ENCODE measurements at places on chromosomes 2 and 18. TPM values are rescaled to one million over a fixed set of nuclear protein-coding genes. Genes with fewer than 3 reads are reported as not detected.

- H3K4me1 ChIP-seq: peaks cover 5% of the 10 kb centered on the region
- DNase-seq: no peak
- H3K27me3 ChIP-seq: no peaks in the 10 kb centered on the region
- no peak overlapping the region for H3K27ac ChIP-seq
Measured at GRCh38 chr2:107063228-107063627, 177.3 kb upstream of the ST6GAL2 start.

Gene ZNF521
- total RNA-seq: 16.8 TPM

GRCh38 chr2:238847841-238848690, at the start of gene TWIST2:
TWIST2 (plus strand) TSS chr2:238848085; CDS start chr2:238848216, 131 bp downstream.
- peak within 1 kb of the TSS; percentile 39 for H3K4me3 ChIP-seq
- H3K4me1 ChIP-seq: peaks cover 8% of the 10 kb centered on the region
- H3K36me3 ChIP-seq: no peaks in the 10 kb centered on the region
- no peak within 1 kb of the TSS for H3K27ac ChIP-seq
- peak; percentile 74 for DNase-seq

Gene BMP10
- total RNA-seq: not detected

- H3K27ac ChIP-seq: no peak overlapping the region
- no peaks in the 10 kb centered on the region for H3K27me3 ChIP-seq
- H3K4me3 ChIP-seq: no peak overlapping the region
- H3K4me1 ChIP-seq: no peaks in the 10 kb centered on the region
Measured at GRCh38 chr2:241228081-241228859, 39.8 kb downstream of the ANO7 start.

DNA sequence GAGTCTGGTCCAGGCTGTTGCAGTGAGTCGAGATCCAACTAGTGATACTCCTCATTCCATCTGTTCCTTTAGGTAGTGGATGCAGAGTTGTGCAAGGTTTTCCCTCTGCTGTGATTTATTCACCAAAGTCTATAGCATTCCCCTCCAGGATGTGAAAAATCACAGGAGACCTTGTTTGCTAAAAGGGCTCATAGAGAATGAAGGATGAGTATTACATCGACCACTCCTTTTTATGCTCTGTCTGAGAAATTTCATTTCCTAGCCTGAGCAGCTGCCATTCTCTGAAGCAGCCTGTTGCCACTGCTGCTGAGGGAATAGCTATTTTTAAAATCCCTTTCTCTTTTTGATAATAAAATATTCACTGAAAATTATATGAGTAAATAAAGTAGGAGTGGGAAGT, 134.1 kb upstream of the LRRTM1 start:
- no peak for DNase-seq
- H3K4me1 ChIP-seq: no peaks in the 10 kb centered on the region
- H3K27ac ChIP-seq: no peak overlapping the region
- no peaks in the 10 kb centered on the region for H3K36me3 ChIP-seq

DNA sequence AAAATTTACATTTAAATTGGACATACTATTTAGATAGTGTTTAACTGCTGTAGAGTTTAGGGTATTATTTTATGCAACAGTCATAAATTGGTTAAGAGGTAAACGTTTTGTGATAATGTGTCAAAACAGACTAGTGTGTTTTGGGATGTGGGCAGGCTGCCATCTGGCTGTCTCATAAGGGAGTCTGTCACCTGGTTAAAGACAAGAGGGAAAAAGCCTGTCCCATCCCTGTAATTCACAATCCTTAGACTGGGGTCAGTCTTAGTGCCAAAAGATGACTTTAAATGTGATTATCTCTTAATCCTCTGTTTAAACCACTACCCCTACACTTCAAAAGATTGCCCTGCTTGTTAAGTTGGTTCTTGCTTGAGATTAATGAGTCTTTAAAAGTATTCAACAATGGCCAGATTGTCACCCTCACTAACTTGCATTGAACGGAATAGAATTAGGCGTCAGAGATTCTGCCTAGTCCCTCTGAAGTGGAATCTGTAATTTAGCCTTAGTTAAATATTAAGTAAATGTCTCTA, 59.2 kb downstream of the SGPP2 start:
- H3K27me3 ChIP-seq: peaks cover 3% of the 10 kb centered on the region
- no peak for DNase-seq
- H3K27ac ChIP-seq: no peak overlapping the region

Gene REEP1
- total RNA-seq: 1.5 TPM

DNA sequence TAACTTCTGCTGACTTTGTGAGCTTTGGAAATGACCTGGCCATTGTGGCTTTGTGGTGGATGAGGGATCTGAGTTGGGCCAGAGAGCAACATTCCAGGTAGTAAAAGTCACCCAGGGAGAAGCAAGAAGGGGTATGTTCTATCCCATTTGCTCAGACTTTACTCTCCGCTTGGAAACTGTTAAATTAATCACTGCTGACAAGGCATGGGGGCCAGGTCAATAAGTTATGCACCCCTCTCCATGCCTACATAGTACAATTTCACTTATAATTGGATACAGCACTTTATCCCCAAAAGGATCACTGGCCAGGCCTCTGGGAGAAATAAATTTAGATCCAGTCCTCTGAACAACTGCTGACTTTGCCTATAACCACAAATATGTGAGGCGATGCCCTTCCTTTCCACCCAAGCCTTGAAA, 92.1 kb downstream of the RPRM start:
- H3K4me3 ChIP-seq: no peak overlapping the region
- H3K27ac ChIP-seq: no peak overlapping the region
- peaks cover 6% of the 10 kb centered on the region for H3K4me1 ChIP-seq
- H3K36me3 ChIP-seq: no peaks in the 10 kb centered on the region
- DNase-seq: no peak

GRCh38 chr2:136291871-136292270, 173.9 kb upstream of the CXCR4 start:
- no peak overlapping the region for H3K27ac ChIP-seq
- H3K4me1 ChIP-seq: no peaks in the 10 kb centered on the region
- no peak overlapping the region for H3K4me3 ChIP-seq
- no peak for DNase-seq

Gene NEU2
- not detected for total RNA-seq

- no peaks in the 10 kb centered on the region for H3K36me3 ChIP-seq
- H3K27ac ChIP-seq: no peak overlapping the region
- H3K4me3 ChIP-seq: no peak overlapping the region
- H3K4me1 ChIP-seq: no peaks in the 10 kb centered on the region
- H3K27me3 ChIP-seq: no peaks in the 10 kb centered on the region
Measured at GRCh38 chr18:79507546-79508480, 112.1 kb downstream of the NFATC1 start.

Gene MAL
- not detected for total RNA-seq

Gene ANKRD30BL
- not detected for total RNA-seq

Gene GLI2
- 46.9 TPM for total RNA-seq

Gene PSD4
- 1.3 TPM for total RNA-seq

GRCh38 chr2:240432430-240432819, 3.0 kb upstream of the GPC1 start:
- no peak overlapping the region for H3K27ac ChIP-seq
- peak; percentile 22 for DNase-seq
- H3K27me3 ChIP-seq: peaks cover 11% of the 10 kb centered on the region
- no peaks in the 10 kb centered on the region for H3K4me1 ChIP-seq
- H3K4me3 ChIP-seq: no peak overlapping the region

DNA sequence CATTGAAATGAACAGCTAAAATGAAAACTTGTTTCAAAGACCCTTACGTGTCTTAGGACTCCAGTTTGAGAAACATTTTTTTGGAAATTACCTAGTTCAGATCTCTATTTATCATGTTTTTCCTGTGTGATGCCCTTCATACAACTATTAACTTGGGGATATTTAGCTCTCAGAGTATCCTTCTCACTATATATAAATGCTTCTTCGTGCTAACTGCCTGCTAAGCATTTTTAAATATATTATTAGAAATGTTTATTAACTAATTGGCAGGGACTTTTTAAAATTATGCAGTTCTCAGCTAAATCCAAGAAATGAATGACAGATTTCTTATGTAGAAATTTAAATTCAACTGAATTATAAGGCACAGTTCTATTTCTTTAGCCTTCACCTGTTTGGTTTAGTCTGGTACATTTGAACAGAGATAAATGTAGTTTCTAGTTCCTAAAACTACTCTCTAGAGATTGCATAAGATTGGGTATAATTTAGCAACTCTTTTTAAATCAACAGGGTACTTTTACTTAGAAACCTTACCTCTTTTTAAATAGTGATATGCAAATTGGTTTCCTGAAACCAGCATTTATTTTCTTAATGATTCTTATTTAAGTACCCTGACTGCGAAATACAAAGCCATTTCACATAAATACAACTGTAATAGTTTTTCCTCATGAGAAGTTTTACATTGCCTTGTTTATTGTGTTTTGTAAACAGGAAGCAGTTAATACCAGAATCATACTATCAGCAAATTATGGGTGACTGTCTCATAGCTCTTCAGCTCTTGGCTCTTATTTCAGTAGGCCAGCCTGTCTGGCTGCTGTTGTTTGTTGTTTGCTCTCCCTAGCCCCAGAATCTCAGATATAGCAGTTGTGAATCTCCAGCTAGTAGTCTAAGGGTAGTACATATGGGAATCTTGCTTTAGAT, 140.7 kb downstream of the PTRHD1 start:
- no peak overlapping the region for H3K27ac ChIP-seq
- no peak for DNase-seq
- no peak overlapping the region for H3K4me3 ChIP-seq
- H3K27me3 ChIP-seq: no peaks in the 10 kb centered on the region
- H3K4me1 ChIP-seq: no peaks in the 10 kb centered on the region
- H3K36me3 ChIP-seq: no peaks in the 10 kb centered on the region

- no peaks in the 10 kb centered on the region for H3K36me3 ChIP-seq
- peaks cover 21% of the 10 kb centered on the region for H3K4me1 ChIP-seq
- DNase-seq: peak; percentile 88
- peaks cover 57% of the 10 kb centered on the region for H3K27me3 ChIP-seq
Measured at GRCh38 chr2:120436885-120437603, 91.1 kb downstream of the INHBB start.

- H3K4me3 ChIP-seq: no peak overlapping the region
- H3K27ac ChIP-seq: no peak overlapping the region
- H3K4me1 ChIP-seq: 0 out of 2 replicates have a peak, but pooled peaks cover 4% of the 10 kb centered on the region
- H3K27me3 ChIP-seq: no peaks in the 10 kb centered on the region
- DNase-seq: no peak
- no peaks in the 10 kb centered on the region for H3K36me3 ChIP-seq
Measured at GRCh38 chr2:36672199-36672598, 24.3 kb upstream of the VIT start.

DNA sequence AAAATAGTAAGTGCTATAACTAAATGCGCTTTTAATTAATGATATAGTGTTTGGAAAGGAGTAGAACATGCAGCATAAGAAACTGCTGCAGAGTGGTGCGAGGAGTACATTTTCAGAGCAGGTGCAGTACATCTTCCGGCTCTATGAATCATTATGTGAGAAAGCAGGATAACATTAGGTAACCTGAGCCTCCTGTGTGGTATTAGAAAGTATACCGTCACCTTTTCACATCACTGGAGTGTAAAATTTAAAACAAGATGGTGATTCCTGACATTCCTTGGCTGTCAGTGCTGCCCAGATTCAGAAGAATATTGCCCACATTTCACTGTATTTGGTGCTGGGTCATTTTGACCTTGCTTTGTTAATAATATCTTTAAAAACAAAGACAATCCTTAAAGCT, 7.8 kb upstream of the DYNC2LI1 start:
- H3K27me3 ChIP-seq: no peaks in the 10 kb centered on the region
- DNase-seq: no peak
- no peaks in the 10 kb centered on the region for H3K36me3 ChIP-seq
- H3K4me3 ChIP-seq: no peak overlapping the region

- DNase-seq: no peak
- no peaks in the 10 kb centered on the region for H3K27me3 ChIP-seq
- H3K36me3 ChIP-seq: no peaks in the 10 kb centered on the region
- H3K4me3 ChIP-seq: no peak overlapping the region
- H3K4me1 ChIP-seq: no peaks in the 10 kb centered on the region
- no peak overlapping the region for H3K27ac ChIP-seq
Measured at GRCh38 chr18:3211236-3211992, 8.4 kb downstream of the MYOM1 start.

- H3K4me3 ChIP-seq: no peak overlapping the region
- H3K27ac ChIP-seq: no peak overlapping the region
- no peaks in the 10 kb centered on the region for H3K36me3 ChIP-seq
- no peak for DNase-seq
- no peaks in the 10 kb centered on the region for H3K27me3 ChIP-seq
- no peaks in the 10 kb centered on the region for H3K4me1 ChIP-seq
Measured at GRCh38 chr2:108982259-108982679, 6.8 kb downstream of the EDAR start.

GRCh38 chr18:51399491-51400122, 202.1 kb upstream of the MEX3C start:
- no peaks in the 10 kb centered on the region for H3K36me3 ChIP-seq
- H3K4me3 ChIP-seq: no peak overlapping the region
- H3K27ac ChIP-seq: no peak overlapping the region
- no peak for DNase-seq

GRCh38 chr2:19898592-19899329, 3.0 kb downstream of the TTC32 start:
- DNase-seq: no peak
- H3K4me1 ChIP-seq: 0 out of 2 replicates have a peak, but pooled peaks cover 3% of the 10 kb centered on the region
- no peaks in the 10 kb centered on the region for H3K36me3 ChIP-seq
- H3K27me3 ChIP-seq: no peaks in the 10 kb centered on the region
- no peak overlapping the region for H3K4me3 ChIP-seq

Gene GFPT1
- 76.2 TPM for total RNA-seq

Gene EPAS1
- total RNA-seq: 3.7 TPM

Gene C2orf66
- total RNA-seq: not detected

Gene MYO5B
- 6.9 TPM for total RNA-seq

- peaks cover 2% of the 10 kb centered on the region for H3K4me1 ChIP-seq
- H3K27me3 ChIP-seq: no peaks in the 10 kb centered on the region
- H3K4me3 ChIP-seq: no peak overlapping the region
- DNase-seq: no peak
- H3K27ac ChIP-seq: no peak overlapping the region
Measured at GRCh38 chr18:11963991-11964484, 17.3 kb upstream of the IMPA2 start.

DNA sequence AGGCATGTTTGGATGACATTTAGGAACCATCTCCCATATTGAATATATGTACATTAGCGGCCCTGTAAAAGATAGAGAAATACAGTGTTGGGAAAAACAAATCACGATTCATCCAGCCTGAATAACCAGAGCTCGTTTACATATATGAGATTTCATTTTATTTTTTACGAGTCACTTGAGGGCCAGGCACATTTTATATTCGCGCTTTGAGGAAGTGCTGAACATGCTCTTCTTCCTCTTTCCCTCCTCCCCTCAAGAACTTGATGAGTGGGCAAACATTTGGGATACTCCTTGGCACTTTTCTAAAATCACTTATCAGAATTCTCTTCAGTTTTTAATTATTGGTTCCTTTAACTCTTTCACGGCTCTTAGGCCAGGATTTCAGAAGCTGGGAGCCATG, 268.0 kb upstream of the TANK start:
- no peak for DNase-seq
- H3K4me1 ChIP-seq: no peaks in the 10 kb centered on the region
- no peaks in the 10 kb centered on the region for H3K27me3 ChIP-seq
- H3K4me3 ChIP-seq: no peak overlapping the region
- H3K36me3 ChIP-seq: no peaks in the 10 kb centered on the region
- H3K27ac ChIP-seq: no peak overlapping the region

Data from H1 (cell line).